HFFc6 (cell line): ENCODE measurements at places on chromosomes 5 and 9. TPM values are rescaled to one million over a fixed set of nuclear protein-coding genes. Genes with fewer than 3 reads are reported as not detected.
A peak's percentile ranks its signal among the peaks of the same experiment; 100 is the strongest.

- DNase-seq = no peak
These were observed 1485.1 kb downstream of the EFNA5 start for GRCh38 chr5:106185661-106186081.

GRCh38 chr9:130893341-130894101, 3.1 kb downstream of the QRFP start:
- no peak for DNase-seq

- DNase-seq = no peak
These were observed 39.2 kb downstream of the MARCHF11 start for GRCh38 chr5:16140417-16140816.

DNA sequence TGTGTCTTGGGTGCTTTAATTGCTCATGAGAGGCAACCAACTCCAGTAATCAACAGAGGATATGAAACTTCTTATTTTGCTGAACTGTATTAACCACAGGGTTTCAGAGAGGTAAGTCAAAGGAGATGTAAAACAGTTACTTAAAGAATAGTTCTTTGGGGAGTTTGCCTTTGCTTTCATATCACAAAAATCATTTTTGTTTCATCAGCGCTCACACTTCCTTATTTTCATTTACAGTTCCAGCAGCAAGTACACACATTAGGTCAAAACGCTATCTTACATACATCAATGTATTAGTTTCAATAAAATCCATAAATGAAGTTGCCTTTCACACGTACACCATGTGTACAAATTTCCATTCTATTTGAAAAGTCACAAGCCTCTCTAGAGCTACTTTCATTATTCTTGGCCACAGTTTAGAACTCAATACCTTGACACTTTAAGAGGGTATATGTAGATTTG, 50.1 kb downstream of the ST8SIA4 start:
- no peak for DNase-seq

- no peak for DNase-seq
These were observed 19.7 kb upstream of the GLE1 start for GRCh38 chr9:128484686-128485413.

GRCh38 chr5:174832811-174833210, 108.4 kb downstream of the MSX2 start:
- no peak for DNase-seq

DNA sequence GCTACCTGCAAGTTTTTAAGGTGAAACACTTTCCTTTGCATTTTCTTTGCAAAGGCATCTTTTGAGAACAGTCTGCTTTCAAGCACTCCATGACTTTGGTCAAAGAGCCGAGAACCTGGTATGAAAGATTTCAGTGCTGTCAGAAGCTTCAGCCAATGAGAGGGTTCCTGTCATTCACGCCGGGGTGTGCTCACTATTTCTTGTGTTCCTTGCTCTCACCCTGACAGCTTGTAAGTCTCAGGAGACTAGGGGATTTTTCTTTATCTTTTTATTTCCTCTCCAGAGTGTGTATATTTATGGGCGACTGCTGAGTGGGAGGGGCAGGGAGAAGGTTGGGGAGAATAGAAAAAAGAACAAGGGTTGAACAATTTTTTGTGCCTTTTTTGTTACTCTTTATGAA, 334.0 kb downstream of the PSAT1 start:
- DNase-seq = no peak

- DNase-seq = peak; percentile 91
These were observed 10.8 kb downstream of the SH3PXD2B start for GRCh38 chr5:172443441-172444109.

DNA sequence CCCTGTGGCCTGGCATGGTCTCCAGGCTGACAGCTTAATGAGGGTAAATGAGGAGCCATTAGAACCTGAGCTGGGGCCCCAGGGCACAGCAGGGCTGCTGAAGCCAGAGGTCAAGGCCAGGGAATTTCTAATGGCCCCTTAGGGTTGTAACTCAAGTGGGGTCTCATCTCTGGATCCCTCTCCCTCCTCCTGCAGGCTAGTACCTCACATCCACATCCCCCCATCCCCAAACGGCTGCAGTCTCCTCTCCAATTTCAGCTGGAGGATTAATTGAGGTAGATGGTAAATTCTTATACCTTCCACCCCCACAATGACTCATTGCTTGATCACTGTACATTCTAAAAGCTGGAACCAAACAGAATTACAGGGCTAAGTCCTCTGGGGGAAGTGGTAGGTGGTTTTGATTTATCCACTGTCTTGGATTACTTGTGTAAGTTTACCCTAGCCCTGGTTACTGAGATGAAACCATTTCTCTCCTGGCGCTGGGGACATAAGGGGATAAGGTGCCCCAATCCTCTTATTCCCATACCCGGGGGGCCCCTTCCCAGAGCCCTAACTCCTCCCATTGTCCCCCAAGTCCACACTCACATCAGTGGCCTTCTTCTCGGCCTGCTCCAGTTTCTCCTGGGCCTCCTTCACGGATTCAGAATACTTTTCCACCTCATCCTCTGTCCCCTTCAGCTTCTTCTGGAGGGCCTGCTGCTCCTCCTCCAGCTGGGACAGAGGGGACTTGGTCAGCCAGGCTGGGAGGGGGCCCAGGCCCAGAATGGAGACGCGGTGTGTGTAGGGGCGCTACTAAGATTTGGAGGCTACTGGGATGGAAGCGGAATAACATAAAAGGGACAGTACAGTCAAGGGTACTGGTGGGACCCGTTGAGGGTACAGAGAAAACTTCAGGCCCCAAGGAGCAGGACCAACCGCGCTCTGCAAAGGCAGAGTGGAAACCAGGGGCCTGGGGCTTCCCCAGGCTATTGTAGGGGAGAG, 875 bp downstream of the TPM2 start:
- DNase-seq = peak; percentile 72

- no peak for DNase-seq
These were observed 14.3 kb downstream of the DAP start for GRCh38 chr5:10746711-10747110.

- peak; percentile 22 for DNase-seq
These were observed 6.4 kb downstream of the TSPAN17 start for GRCh38 chr5:176653401-176654385.

GRCh38 chr5:108101130-108101529, 280.8 kb downstream of the FBXL17 start:
- DNase-seq = no peak

BRIX1 gene
- total RNA-seq = 50.2 to 57.4 TPM (median 51.9 TPM) in 3 replicates

LCP2 gene
- total RNA-seq = not detected in 3 replicates

CTXN3 gene
- total RNA-seq = not detected in 3 replicates

IFNA1 gene
- total RNA-seq = not detected in 3 replicates

ADAMTS12 gene
- 46.9 and 50.0 TPM in 2 replicates for total RNA-seq

PTGS1 gene
- 32.4 to 108 TPM (median 39.9 TPM) in 3 replicates for total RNA-seq

BAAT gene
- 0.08 to 0.09 TPM in 2 of 3 replicates, not detected in the other for total RNA-seq
